ENCODE measurements at places on chromosomes 1 and 21.

- DNase-seq = no peak
Observed at GRCh38 chr1:27563341-27563590, 40.7 kb downstream of the AHDC1 start.

GRCh38 chr1:248804771-248805681 is 20.7 kb downstream of the SH3BP5L start:
- DNase-seq = no peak

GRCh38 chr1:186678155-186678554 is 2.1 kb downstream of the PTGS2 start:
- DNase-seq = no peak

DNA sequence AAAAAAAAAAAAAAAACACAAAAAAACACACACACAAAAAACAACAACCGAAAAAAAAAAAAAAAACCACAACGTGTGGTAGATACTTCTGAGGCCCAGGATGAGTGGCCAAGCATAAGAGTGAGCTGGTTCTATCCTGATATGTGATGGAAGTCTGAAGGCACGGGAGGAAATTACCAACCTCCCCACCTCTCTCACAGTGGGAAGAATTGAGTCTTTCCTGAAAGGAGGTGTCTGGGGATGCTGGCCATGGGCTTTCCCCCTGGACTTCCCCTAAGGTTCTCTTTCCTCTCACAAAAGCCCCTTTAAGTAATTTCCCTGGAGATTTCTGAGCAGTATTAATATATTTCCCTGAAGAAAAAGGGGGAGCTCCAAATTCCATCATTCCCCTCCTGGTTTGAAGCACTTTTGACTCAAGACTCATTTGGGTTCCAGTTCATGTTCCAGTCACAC is 5.2 kb downstream of the TMCC2 start:
- DNase-seq = no peak

DNA sequence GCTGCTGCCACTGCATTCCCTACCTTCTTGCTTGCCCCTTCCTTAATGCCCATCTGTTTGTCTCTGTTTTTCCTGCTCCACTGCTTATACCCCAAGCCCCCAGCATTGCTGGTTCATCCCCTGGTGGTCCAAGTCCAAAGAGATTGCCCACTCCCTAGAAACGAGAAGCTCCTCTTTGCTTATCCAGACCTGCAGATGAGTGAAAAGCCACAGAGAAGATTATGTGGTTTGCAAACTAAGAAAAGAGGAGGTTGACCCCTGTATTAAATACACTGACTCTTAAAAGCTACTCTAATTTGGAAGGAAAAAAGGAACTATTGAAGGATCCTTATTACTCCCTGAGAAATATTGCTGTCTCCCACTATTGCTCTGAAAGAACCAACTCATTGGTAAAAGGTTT is 146.8 kb upstream of the RAB4A start:
- DNase-seq = no peak
